ENCODE measurements at places on chromosomes 16 and 17. TPM values are rescaled to one million over a fixed set of nuclear protein-coding genes. Genes with fewer than 3 reads are reported as not detected.
A peak's percentile ranks its signal among the peaks of the same experiment; 100 is the strongest.

DNA sequence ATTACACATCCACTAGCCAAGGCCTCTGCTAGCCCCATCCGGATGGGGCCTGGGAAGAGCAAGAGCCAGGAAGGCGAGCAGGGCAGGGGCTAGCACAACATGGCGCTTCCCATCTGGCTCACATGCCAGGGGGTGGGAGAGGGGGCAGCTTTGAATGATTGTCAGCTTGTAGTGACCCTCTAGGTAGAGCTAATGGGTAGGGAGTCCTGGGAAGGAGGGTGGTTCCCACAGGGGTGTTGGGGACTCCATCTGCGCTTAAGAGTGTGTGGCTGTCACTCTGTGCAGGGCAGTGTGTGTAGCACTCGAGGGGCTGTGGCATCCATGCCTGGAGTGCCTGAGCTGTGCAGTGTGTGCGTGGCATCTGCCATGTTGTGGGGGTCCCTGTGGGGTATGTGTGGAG is 24.5 kb downstream of the ARHGAP23 start:
- no peak for DNase-seq
- H3K27me3 ChIP-seq, result peaks cover 26% of the 10 kb centered on the region

DNA sequence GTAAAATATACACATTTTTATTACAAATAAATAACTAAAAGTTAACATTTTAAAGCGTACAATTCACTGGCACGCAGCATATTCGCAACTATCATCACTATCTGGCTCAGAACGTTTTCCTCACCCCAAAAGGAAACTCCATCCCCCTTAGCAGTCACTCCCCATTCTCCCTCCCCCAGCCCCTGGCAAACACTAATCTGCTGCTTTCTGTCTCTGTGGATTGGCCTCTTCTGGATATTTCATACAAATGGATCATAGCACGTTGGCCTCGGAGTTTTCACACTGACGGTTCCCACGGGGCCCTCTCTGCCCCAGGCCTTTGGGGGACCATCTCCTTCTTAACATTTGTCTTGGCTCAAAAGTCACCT is 64.6 kb downstream of the RTN4RL1 start:
- no peak for DNase-seq
- no peaks in the 10 kb centered on the region for H3K36me3 ChIP-seq
- H3K27ac ChIP-seq, result no peak overlapping the region
- H3K4me3 ChIP-seq, result no peak overlapping the region

GRCh38 chr16:2710711-2711231 is 9.3 kb downstream of the PRSS27 start:
- peaks cover 6% of the 10 kb centered on the region for H3K36me3 ChIP-seq
- no peak overlapping the region for H3K27ac ChIP-seq
- no peaks in the 10 kb centered on the region for H3K27me3 ChIP-seq

MARVELD3 gene
- total RNA-seq, result not detected

- H3K36me3 ChIP-seq, result no peaks in the 10 kb centered on the region
- H3K27ac ChIP-seq, result no peak overlapping the region
- no peak overlapping the region for H3K4me3 ChIP-seq
- H3K27me3 ChIP-seq, result peaks cover 3% of the 10 kb centered on the region
- DNase-seq, result no peak
These were observed 63.1 kb downstream of the KCNJ2 start for GRCh38 chr17:70232466-70232865.

DNA sequence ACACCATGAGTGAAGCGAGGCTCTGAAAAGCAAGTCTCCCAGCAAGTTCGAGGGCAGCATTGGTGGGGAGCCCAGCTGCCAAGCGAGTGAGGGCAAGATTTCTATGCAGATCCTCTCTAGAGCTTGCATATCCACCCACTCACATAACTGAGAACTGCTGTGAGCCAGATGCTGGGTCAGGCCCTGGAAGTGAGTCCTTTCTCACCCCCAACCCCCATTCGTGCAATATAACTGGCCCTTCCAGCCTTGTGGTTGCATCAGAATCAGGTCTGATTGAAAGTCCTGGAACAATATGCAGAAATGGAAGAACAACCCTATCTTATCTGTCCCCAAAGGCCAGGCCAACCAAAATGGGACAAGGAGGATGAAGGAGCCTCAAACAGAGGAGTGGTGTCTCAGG is 146.6 kb downstream of the IRX5 start:
- no peaks in the 10 kb centered on the region for H3K4me1 ChIP-seq
- no peak overlapping the region for H3K4me3 ChIP-seq
- H3K27ac ChIP-seq, result no peak overlapping the region
- no peaks in the 10 kb centered on the region for H3K36me3 ChIP-seq
- peaks cover 2% of the 10 kb centered on the region for H3K27me3 ChIP-seq
- no peak for DNase-seq

DNA sequence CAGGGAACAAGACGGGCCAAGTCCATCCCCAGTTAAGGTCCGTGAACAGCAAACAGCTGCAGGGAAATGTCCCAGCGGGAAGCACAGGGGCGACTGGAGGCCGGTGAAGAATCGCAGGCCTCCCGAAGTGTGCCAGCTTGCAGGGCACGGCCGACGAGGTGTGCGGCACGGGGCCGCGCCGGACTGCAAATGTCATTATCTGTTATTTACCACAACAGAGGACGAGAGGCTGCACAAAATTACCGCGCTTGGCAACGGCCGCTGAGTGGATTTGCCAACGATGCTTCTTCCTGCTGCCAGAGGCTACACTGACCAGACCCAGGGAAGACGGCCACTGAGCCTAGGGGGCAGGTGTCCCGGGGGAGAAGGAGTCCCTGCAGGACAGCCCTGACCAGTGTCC is 53.1 kb downstream of the RPH3AL start:
- H3K27ac ChIP-seq, result no peak overlapping the region
- no peak for DNase-seq
- no peaks in the 10 kb centered on the region for H3K4me1 ChIP-seq
- H3K4me3 ChIP-seq, result no peak overlapping the region

- no peaks in the 10 kb centered on the region for H3K27me3 ChIP-seq
- peaks cover 18% of the 10 kb centered on the region for H3K4me1 ChIP-seq
- no peak overlapping the region for H3K4me3 ChIP-seq
- no peak for DNase-seq
- peaks cover 17% of the 10 kb centered on the region for H3K36me3 ChIP-seq
These were observed 16.3 kb downstream of the USP31 start for GRCh38 chr16:23132775-23133463.

GRCh38 chr17:73643001-73643851 is 1.0 kb downstream of the SDK2 start:
- DNase-seq, result peak; percentile 52
- no peaks in the 10 kb centered on the region for H3K36me3 ChIP-seq
- H3K27ac ChIP-seq, result no peak overlapping the region
- peaks cover 14% of the 10 kb centered on the region for H3K4me1 ChIP-seq
- H3K27me3 ChIP-seq, result peaks cover 12% of the 10 kb centered on the region

- peaks cover 61% of the 10 kb centered on the region for H3K36me3 ChIP-seq
- DNase-seq, result no peak
- no peak overlapping the region for H3K4me3 ChIP-seq
- no peaks in the 10 kb centered on the region for H3K27me3 ChIP-seq
These were observed 43.1 kb upstream of the SEC14L1 start for GRCh38 chr17:77097631-77098180.

ADGRG1 gene
- 6.3 TPM for total RNA-seq

- peaks cover 22% of the 10 kb centered on the region for H3K4me1 ChIP-seq
- H3K27me3 ChIP-seq, result peaks cover 10% of the 10 kb centered on the region
- H3K4me3 ChIP-seq, result no peak overlapping the region
These were observed 60.2 kb downstream of the CMC2 start for GRCh38 chr16:80946481-80946880.

- no peaks in the 10 kb centered on the region for H3K27me3 ChIP-seq
- H3K4me3 ChIP-seq, result no peak overlapping the region
- no peaks in the 10 kb centered on the region for H3K36me3 ChIP-seq
These were observed 12.6 kb upstream of the ATP6V0C start for GRCh38 chr16:2500918-2501750.

DNA sequence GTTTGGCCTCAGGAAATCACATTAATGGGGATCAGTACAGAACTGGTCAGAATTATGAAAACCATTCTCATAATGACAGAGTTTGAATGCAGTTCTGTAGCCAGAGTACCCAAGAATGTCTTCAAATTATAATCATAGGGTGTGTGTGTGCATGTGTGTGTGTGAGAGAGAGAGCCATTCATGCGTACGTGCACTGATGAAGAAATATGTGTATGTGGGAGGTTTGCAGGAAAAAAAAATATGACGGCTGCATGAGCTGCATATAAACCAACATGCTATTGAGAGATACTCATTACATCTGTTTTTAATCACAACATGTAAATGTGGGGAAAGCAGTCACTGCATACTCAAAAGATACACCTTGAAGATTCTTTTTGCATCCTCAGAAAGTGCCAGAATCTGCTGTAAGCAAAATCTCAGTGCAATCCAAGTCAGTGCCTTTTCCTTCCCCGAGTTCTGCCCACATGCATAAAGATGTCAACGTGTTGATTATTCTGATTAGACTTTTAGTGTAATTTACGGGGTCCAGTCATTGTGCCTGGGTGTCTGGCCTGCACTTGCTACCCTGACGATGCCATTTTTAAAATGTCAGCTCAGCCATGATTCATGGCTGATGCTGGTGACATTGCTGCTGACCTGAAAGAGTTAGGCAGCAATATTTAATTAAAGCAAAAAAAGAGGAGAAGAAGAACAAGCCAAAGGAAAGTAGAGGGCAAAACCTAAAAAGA is 378.7 kb upstream of the ZFHX3 start:
- H3K4me3 ChIP-seq, result no peak overlapping the region
- peaks cover 4% of the 10 kb centered on the region for H3K27me3 ChIP-seq
